ENCODE measurements at places on chromosomes 1 and 21.

GRCh38 chr1:225860107-225860506 lies 22.1 kb downstream of the TMEM63A start:
- no peak for DNase-seq

GRCh38 chr1:76006234-76006633 lies 68.3 kb upstream of the ST6GALNAC3 start:
- DNase-seq = no peak

DNA sequence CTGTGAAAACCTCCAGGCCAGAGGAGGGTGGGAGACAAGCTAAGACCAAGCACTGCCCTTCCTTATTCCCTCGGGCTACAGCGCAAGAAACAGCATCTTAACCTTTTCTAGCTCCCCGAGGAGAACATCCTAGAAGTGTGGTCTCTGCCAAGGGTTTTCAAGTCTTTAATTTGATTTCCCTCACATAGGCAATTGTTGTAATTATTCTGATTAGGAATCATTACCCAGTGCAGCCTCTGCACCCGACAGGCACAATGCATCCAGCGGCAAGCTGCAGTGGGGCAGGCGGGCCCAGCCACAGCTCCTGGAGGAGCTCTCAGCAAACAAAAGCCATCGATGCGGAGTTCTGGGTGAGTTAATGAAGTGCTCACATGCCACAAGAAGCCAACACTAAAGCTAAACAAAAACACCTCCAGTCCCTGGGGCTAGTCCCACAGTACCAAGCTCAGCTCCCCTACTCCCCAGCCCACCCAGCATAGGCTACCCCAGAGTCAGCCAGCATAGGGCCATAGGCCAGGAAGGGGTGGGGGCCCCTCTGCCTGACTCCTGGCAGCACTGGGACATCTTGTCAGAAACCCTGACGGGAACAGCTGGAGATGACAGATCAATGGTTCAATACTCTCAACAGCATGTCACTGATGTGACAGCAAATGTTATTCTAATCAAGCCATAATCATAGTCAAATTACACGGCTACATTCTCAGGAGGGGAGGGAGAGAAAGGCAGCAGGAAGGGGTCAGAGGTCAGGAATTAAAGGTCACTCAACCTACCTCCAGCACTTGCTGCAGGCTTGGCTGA lies 42.5 kb downstream of the ERI3 start:
- no peak for DNase-seq

DNA sequence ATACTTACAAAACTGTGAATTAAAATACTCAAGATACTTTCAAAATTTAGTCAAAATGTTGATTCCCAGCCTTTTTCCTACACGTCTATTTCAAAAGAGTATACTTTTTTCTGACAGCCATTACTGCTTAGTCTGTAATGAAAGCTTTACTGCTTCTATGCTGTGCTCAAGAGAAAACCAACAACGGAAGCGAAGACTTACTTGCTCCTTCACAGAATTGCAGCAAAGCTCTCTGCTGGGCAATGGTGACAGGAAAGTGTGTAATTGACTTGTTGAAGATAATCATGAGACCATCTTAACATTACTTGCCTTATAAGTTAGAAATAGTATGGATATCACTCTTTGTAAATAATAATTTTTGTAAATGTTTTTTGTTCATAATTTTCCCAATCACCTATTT lies 1.7 kb upstream of the DYNLT5 start:
- no peak for DNase-seq

DNA sequence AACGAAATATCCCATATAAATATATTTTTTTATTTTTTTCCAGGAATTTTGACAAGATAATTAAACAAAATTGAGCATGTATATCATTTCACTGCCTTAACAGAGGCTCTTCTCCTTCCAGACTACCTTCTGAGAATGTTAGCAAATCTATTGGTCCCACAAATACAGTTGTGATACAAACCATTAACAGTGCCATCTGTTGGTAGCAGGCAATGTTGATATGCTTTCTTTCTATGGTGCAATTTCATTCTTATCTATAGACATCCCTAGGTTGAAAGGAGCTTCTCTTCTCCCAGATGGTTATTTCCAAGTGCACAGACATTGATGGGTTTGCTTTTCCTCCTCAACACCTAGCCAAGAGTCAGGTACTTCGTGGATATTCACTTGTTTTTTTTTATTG lies 303.6 kb downstream of the USH2A start:
- no peak for DNase-seq

DNA sequence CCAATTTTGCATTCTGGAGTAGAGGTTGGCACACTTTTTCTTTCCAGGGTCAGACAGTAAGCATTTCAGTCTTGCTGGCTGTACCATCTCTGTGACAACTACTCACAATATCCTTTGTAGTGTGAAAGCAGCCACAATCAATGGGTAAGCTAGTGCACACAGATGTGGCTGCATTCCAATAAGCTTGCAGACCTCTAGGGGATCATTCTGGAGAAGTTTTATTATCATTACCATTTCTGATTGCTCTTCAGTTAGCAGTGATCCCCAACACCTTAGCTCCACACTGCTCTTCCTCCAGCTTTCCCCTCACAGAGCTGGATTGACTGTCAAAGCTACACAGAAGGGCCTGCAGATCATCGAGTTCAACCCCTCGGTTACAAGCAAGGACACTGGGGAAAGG lies 9.1 kb downstream of the RXRG start:
- no peak for DNase-seq

DNA sequence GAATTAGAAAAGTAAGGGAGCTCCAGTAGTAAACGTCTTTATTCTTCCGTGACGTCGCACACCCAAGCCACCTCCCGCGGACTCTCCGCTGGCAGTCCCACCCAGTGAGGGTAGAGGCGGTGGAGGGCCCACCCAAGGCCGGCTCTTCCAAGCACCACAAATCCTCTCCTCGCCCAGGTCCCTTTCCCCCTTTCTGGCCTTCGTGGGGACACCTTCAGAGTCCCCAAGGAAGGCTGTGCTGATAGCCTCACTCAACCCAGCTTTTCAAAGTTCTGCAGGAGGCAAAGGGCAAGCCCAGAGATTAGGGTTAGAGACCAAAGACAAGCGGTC lies 349 bp upstream of the GPN2 start:
- no peak for DNase-seq

DNA sequence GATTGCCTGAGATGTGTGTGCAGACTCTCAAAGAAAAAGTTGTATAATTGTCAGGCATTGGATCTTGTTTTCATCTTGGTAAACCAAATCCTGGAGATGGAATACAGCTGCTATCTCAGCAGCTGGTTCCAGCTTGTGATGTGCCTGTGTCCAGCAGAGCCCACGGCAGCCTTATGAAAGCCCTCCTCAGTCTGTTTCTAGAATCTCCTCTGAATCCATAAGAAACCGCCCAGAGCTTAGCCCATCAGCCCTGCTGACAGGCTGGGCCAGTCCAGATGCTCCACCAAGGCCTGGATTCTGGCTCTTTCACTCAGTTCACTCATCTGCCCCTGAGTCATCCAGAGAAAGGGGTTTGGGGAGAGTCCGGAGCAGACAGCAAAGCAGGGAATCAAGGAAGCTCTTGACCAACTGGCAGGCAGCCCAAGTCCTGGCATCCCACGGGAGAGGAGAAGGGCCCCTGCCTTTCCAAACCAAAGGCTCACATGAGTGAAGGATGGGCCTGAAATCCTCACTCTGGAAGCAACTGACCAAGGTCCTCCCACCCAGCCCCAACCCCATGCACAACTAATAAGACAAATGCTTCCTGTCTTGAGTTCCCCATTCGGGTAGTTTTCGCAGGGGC lies 45.7 kb downstream of the NAV1 start:
- DNase-seq = no peak

GRCh38 chr1:203041351-203041932 lies 15.2 kb downstream of the PPFIA4 start:
- DNase-seq = no peak

DNA sequence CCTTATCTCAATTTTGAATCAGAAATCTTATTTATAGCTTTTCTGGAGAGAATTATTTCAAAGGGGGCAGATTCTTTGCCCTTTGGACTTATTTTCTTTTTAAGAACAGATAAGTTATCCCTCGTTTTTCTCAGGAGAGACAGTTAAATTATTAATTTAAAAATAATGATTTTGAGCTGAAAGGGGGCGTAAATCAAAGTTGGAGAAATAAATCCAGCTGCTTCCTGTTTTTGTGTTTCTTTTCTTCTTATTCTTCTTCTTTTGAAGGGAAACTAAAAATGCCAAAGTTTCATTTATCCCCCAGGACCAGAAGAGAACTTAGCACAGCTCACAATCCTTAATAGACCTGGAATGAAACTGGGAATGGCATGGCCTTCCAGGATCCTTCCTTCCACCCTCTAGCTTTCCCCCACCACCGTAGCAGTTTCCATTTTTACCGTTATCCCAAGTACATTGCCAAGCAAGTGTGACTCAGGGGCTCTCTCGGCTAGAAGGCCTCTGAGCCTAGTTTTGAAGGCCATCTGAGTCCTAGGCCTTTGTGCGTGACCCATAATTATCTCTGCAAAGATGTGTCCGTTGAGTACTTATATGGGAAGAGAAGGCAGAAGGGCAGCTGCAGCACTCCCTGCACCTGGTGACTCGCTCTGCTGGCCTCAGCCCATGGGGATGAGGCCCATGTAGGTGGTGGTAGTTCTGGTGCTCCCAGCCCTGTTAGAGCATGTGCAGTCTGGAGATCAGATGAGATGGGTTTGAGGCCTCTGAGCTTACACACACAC lies 181.7 kb downstream of the ROR1 start:
- DNase-seq = no peak

- DNase-seq = peak; percentile 60
Observed at GRCh38 chr1:247079141-247079874, 697 bp upstream of the ZNF670 start.

- no peak for DNase-seq
Observed at GRCh38 chr1:59045636-59046035, 251.3 kb upstream of the FGGY start.

DNA sequence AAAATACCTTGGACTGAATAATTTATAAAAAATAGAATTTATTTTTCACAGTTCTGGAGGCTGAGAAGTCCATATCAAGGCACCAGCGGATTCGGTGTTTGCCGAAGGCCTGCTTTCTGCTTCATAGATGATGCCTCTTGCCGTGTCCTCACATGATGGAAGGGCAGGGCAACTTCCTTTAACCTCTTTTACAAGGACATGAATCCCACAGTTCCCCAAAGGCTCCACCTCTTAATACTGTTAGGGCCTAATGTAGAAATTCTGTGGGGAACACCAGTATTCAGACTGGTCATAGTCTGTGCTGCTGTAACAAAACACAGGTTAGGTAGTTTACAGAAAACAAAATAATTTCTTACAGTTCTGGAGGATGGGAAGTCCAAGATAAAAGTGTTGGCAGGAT lies 25.9 kb downstream of the DYRK1A start:
- DNase-seq = no peak

- DNase-seq = no peak
Observed at GRCh38 chr1:23122796-23123195, 45.9 kb downstream of the LUZP1 start.

DNA sequence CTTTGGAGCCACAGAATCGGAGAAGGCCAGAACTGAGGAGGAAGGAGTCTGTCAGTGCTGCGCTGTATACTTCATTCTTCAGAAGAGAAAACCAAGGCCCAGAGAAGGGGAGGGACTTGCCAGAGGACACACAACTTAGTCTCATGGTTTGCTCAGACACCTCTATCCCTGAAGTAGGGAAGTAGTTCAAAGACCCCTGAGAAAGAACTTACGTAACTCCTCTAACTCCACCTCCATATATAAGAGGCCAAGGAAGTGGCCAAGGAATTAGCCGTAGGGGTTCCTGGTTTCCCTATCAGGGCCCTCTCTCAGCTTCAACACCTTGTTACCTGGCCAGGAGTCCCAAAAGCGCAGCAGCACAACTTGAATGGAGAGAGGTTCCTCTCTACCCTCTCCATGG lies 580 bp upstream of the NECTIN4 start:
- DNase-seq = no peak

DNA sequence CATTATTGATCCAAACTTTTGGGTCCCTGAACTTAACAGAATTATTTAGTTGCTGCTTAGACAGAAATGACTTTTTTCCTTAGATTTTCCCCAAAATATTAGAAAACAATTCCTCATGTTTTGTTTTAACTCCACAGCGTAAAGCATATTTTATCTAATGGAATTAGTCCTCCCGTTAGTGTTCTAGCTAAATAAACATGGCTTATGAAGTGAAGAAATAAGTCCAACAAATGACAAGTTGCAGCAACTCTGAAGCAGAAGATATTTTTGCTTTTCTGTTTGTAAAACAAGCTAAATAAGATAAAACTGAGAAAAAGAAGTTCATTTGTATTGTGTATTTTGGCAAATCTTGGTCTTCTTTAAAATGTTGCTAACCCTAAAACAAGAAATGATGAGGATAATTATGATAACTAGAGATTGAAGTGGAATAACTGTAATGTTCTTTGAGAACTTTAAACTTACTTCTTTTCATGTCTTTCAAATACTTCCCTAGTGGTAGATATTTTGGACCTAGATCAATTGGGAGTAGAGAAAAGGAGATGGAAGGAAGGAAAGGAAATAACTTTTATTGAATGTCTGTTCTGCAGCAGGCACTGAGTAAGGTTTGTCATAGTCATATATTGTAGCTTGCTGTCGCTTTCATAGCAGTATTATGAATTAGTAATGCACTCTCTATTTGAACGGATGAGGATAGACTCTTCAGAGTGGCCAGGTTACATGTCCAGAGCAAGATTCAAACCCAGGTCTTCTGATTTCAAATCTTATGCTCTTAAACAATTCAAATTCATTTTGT lies 12.5 kb downstream of the NFIA start:
- DNase-seq = no peak

- no peak for DNase-seq
Observed at GRCh38 chr1:205246351-205247119, 18.8 kb downstream of the TMCC2 start.

DNA sequence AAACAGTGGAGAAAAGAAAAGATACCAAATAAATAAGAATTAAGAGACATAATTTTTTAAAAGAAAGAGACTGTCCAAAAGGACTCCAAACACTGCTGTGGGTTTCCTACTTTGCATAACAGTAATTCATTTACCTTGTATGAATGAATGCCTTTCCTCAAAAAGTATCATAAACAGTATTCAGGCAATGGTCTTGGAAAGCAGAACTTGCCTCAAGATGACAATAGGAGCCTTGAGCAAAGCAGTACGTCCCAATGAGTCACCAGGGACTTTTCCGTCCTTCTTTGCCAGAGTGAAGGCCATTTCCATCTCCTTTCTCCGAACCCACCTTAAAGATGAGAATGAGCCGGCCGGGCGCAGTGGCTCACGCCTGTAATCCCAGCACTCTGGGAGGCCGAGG lies 186.4 kb downstream of the ZBTB18 start:
- no peak for DNase-seq

- no peak for DNase-seq
Observed at GRCh38 chr21:22346576-22346975, 1348.4 kb downstream of the NCAM2 start.

GRCh38 chr1:27773826-27774445 lies 917 bp downstream of the STX12 start:
- DNase-seq = no peak

Measured in B cell (primary cell).